ENCODE measurements at places on chromosomes 16 and 17.

DNA sequence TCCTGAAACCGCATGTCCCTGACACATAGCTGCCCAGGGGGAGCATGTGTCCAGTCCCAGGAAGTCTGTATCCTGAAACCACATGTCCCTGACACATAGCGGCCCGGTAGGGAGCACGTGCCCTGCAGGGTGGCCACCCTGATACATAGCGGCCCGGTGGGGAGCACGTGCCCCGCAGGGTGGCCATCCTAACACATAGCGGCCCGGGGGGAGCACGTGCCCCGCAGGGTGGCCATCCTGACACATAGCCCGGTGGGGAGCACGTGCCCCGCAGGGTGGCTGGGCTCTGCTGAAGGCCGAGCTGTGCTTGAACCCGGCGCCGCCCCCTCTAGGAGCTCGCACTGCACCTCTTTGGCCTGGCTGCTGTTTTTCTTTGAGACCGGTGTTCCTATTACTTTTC is 18.7 kb upstream of the RPL13 start:
- no peak for DNase-seq

DNA sequence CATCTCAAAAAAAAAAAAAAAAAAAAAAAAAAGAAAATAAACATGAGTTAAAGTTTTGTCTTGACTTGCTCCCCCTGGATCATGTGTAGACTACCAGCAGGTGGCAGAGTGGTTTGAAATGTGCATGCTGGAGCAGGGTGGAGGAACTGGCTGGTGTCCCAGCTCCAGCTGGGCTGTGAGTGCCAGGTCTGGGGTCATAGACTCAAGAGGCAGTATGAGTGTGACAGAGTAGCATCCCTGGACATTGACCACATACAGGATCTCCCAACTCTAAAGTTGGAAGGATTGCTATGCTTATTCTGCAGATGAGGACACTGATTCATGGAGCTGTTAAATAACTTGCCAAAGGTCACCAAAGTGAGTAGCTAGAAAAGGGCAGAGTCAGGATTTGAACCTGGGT is 198.0 kb upstream of the MPHOSPH6 start:
- DNase-seq, result peak; percentile 7

GRCh38 chr16:29192329-29193247 is 207.7 kb downstream of the LAT start:
- no peak for DNase-seq

DNA sequence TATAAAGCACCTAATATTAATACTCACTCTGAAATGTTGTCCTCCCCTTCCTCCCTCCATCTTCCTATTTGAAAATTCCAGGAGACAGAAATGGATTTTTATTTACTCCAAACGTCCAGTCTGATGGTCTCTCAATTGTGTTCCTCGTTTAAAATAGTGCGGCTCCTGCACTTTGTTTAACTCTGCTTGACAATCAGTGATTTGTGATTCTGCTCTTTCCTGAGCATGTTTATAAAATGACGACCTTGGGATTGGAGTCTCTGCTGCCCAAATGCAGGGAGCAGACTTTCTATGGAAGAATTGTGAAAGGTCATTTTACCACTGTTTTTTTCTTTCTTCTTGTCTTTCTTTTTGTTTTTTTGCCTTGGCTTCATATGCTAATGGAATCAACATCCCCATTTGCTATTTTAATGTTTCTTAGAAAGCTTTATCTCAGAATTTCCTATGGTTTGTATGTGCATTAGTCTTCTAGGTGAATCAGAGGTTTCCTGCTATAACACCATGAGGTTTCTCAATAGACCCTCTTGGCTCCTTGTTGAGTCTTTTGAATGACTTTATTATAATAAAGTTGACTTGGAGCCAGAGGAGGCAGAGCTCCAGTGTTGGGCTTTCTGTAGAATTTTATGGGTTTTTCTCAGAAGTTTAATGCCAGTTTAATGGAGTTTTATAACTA is 376.5 kb downstream of the CDH11 start:
- DNase-seq, result no peak

DNA sequence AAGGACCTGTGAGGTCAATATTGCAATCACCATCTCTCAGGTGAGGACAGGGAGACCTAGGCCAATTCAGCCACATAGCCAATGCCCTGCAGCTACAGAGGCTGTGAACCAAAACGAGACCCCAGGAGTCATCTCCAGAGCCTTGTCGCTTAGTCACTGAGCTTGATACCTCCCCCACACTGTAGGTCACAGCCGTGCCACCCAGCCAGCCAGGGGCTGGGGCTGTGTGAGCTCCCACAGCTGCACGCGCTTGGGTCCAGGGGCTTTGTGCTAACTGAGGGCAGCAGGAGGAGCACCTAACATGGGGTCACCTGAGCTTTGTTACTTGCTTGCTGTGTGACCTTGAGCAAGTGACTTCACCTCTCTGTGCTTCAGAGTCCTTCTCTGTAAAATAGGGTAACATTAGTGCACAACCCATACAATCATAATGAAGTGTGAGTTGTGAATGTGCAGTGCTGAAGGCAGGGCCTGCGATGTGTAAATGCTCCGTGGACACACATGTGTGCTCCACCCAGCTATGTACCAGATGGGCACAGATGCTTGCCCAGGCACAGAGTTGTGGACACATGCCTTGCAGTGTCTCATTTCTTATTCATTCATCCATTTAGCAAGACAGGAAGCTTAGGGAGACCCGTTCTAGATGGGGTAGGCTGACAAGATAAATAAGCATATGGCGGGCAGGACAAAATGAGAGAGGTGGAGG is 25.9 kb downstream of the SBK1 start:
- DNase-seq, result no peak

Data from NCI-H1694 (cell line).